Glomerular endothelial cell (primary cell): ENCODE measurements at places on chromosomes 16 and 17. TPM values are rescaled to one million over a fixed set of nuclear protein-coding genes. Genes with fewer than 3 reads are reported as not detected.

DNA sequence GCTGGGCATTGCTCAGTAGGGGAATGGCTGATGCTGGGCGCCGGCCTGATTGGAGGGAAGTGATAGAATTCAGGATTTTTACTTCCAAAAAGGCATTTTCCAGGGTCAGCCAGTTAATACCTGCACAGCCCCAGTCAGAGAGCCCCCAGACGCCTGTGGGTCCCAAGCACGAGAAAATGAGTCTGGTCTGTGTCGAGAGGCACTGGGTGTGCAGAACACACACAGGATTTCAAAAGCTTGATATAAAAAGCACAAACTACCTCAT lies 164.6 kb upstream of the TNRC6C start:
- no peak for DNase-seq

DNA sequence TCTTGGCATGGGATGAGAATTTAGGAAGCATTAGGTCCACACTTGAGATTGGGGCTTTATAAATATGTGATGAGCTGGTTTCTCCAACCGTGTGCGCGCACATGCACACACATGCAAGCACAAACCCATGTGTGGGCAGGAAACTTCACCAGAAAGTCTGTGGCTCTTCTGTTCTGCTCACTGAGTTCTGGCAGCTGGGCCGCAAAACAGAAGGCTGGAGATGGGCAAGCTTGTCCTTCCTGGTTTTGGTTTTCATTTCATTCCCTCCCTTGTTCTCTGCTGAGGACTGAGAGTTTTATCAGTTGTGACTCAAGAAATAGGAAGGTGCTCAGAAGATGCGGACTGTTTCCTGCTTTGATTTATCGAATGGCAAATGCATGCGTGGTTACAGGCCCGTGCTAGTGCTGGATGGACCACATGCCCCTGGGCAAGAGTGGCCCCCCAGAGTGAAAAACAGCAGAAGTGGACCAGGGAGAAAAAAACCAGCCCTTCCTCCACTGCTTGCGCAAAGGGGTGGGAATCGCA lies 14.1 kb downstream of the MAP3K14 start:
- no peak for DNase-seq

DNA sequence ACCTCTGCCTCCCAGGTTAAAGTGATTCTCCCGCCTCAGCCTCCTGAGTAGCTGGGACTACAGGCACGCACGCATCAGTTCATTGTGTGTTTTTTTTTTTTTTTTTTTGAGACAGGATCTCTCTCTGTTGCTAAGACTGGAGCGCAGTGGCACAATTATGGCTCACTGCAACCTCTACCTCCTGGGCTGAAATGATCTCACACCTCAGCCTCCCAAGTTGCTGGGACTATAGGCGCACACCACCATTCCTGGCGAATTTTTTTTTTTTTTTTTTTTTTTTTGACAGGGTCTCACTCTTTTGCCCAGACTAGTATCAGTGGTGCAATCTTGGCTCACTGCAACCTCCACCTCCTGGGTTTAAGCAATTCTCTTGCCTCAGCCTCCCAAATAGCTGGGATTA lies 17.8 kb upstream of the RAPGEFL1 start:
- no peak for DNase-seq

GRCh38 chr16:48950184-48950583 lies 331.5 kb downstream of the CBLN1 start:
- DNase-seq = no peak

The C16orf92 gene
- total RNA-seq = not detected in 2 replicates

DNA sequence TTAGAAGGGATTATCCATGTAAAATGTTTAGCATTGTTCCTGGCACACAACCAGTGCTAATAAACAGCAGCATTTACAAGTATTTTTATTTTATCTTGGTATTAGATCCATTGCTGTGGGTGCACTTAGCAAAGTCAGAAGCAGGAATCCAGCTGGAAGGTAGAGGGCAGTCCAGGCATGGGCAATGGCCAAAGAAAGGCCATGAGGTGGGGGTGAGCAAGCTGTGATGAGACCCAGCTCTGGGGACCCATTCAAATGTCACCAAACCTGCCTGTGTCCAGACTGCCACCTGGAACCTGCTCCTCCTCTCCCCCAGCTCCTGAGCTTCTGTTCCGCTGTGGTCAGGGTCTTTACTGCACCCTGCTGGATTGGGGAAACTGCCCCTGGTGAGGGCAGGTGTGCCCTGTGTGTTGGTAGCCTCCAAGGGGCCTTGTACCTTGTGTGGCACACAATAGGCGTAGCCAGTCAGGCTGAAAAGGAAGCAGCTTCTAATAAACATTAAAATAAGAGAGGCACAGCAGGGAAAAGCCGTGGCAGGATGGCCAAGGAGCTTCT lies 118.0 kb upstream of the CRHR1 start:
- DNase-seq = no peak
